ENCODE measurements at places on chromosomes 6 and 20.

- DNase-seq = no peak
Observed at GRCh38 chr6:106184629-106185028, 98.5 kb downstream of the PRDM1 start.

GRCh38 chr20:5448449-5449118 lies 131.8 kb upstream of the PROKR2 start:
- no peak for DNase-seq

DNA sequence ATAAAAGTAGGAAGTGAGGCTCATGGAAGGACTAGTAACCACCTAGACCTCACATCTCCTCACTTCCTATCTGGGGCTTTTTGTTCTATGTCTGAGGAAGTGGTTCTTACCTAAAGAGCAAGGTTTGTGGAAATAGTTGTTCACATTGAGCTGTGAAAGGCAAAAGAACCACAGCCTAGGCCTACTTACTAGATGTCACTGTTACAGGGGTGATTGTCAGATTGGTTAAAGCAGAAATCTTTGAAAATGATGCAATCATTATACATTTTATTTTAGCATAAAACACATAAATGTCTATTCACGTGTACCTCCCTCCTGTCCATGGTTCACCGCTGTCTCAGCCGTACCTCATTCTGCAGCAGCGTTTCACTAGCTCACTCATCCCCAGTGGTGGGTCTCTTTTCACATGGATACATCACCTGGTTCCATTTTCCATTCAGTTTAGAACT lies 268.8 kb downstream of the TMEM242 start:
- no peak for DNase-seq

GRCh38 chr20:34185766-34186620 lies 55.2 kb upstream of the ASIP start:
- no peak for DNase-seq

GRCh38 chr6:33375143-33375671 lies 16.4 kb upstream of the KIFC1 start:
- DNase-seq = no peak

DNA sequence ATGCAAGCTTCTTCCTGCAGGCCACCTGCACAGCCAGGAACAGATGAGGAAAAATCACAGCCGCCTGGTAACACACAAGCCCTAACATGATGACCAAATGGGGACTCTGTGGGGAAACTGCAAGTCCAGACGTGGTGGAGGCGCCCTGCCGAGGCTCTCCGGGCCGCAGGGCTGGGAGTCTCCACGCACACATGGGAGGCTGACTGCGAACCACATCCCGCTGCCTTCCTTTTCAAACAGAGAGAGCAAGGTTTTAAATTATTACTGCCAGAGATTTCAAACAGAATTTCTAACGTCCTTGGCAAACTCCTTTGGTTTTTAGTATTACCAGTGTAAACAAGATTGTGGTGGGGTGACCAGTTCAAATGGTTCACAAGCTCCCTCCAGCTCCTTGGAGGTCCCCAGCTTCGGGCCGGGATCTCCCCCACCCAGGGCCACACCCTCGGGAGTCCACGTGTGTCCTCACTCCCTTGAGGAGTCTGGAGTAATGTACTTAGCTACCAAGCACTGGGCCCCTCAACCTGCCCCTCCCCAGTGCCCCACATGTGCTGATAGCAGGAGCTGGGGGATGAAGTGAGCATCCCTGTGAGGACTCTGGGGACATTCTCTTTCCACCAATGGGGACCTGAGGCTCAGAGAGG lies 252.7 kb downstream of the TAF4 start:
- DNase-seq = no peak

DNA sequence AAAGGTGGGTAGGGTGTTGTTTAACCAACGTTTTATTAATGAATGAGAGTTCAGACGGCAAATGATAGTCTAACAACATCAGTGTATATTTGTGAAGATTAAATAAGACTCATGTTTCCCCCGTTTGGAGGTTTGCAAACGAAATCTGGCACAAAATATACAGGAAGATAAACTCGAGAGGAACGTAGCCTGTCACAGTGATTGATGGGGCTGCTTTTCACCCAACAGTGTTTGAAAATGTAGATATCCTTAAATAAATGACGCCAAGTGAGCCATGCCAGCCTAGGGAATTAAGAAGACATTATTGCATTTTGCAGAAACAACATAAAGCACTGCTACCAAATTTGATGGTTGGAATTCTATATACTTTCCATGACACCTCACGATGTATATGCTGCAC lies 696.5 kb upstream of the FLRT3 start:
- DNase-seq = no peak

GRCh38 chr6:168837254-168838036 lies 396.5 kb downstream of the SMOC2 start:
- DNase-seq = no peak
